Stimulated activated CD4-positive, alpha-beta T cell treated with anti-CD3 and anti-CD28 coated beads, TNF-alpha, amount 100 ng/mL, for 24 hours (primary cell): ENCODE measurements at places on chromosomes 3 and 15.

DNA sequence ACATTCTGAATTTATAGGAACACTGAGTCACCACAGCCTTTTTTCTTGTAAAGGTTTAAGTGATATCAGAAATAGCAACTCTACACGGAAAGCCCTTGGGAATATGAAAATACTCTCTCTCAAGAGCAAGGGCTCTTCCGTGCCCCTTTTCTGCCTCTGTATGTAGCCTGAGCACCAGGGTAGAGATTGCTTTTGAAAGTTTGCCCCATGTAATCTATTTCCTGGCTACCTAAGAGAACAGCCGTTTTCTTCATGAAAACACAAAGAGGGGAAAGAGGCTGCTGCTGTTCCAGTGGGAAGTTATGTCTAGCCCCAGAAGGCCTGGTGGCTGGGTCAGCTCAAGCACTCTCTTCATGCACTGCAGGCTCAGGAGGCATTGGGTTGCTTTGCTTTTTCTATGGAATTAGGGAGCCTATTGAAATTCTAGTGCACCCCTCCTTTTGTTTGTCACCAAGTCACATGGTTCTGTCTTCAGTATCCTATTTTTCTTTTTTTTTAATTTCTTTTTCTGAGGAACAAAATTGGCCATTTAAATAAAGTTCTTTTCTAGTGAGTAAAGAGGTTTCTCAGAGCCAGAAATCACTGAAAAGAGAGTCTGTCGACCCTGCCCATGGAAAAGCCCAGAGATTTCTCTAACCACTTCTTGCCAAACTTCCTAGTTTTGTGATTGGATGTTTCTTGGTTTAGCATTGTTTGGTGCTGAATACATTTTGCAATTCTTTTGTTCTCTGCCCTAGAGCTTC is 39.5 kb downstream of the TIGIT start:
- DNase-seq: no peak

- no peak for DNase-seq
These were observed 1.7 kb downstream of the NT5DC2 start for GRCh38 chr3:52531860-52532516.

GRCh38 chr3:72232777-72233176 is 447.8 kb upstream of the PROK2 start:
- no peak for DNase-seq

DNA sequence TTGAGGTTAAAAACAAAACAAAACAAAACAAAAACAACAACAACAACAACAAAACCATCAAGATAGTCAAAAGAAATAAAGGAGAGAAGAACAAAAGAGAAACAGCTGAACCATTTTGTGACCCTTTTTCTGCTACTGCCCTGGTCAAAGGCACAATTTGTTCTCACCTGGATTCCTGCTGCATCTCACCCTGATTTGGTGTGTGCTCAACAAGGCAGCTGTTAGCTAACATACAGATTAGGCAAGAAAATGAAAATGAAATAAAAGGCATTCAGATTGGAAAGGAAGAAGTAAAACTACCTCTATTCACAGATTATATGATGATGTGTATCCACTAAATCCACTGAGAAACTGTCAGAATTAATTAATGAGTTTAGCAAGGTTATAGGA is 28.7 kb upstream of the XIRP1 start:
- DNase-seq: no peak

- no peak for DNase-seq
These were observed 132.0 kb upstream of the SYNPR start for GRCh38 chr3:63146154-63146553.

GRCh38 chr15:89075846-89076245 is 12.4 kb upstream of the ABHD2 start:
- DNase-seq: no peak
